ENCODE measurements at places on chromosomes 5 and 9.

- DNase-seq, result no peak
Measured at GRCh38 chr5:133967698-133968203, 674 bp downstream of the C5orf15 start.

- no peak for DNase-seq
Measured at GRCh38 chr9:129467004-129467588, 153.8 kb downstream of the C9orf50 start.

GRCh38 chr5:53035868-53036381 is 46.8 kb downstream of the ITGA2 start:
- no peak for DNase-seq

GRCh38 chr5:90792725-90793124 is 234.1 kb downstream of the ADGRV1 start:
- no peak for DNase-seq
